ENCODE measurements at places on chromosomes 6 and 20. TPM values are rescaled to one million over a fixed set of nuclear protein-coding genes. Genes with fewer than 3 reads are reported as not detected.

DNA sequence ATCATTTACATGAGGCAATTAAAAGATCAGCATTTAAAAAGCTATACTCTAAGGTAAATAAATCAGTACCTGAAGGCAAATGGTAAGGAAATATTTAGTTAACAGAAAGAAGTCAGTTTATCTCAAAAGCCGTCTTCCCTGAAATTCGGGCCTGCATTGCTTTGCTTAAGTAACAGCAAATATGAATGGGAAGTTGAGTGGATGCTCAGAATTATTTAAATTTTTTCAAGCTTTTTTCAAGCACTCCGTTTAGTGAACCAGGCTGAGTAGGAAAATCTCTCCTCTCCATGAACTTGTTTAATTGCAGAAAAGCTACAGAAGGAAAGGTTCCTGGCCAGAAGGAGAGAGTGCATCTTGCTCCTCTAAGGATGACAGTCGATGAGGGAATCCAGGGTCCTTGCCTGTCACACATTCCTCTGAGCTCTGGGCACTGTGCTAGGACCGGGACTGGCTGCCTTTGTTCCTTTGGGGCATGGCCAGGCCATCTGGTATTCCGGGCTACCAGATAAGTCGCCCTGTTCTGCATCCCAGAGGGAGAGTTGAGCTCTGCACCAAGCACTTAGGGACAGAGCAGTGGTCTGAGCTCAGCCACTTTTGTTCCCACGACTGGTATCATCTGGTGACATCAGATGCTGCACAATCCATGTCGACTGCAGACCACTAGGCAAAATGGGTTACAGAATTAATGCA, 77.6 kb downstream of the RIN2 start:
- no peak for DNase-seq

DNA sequence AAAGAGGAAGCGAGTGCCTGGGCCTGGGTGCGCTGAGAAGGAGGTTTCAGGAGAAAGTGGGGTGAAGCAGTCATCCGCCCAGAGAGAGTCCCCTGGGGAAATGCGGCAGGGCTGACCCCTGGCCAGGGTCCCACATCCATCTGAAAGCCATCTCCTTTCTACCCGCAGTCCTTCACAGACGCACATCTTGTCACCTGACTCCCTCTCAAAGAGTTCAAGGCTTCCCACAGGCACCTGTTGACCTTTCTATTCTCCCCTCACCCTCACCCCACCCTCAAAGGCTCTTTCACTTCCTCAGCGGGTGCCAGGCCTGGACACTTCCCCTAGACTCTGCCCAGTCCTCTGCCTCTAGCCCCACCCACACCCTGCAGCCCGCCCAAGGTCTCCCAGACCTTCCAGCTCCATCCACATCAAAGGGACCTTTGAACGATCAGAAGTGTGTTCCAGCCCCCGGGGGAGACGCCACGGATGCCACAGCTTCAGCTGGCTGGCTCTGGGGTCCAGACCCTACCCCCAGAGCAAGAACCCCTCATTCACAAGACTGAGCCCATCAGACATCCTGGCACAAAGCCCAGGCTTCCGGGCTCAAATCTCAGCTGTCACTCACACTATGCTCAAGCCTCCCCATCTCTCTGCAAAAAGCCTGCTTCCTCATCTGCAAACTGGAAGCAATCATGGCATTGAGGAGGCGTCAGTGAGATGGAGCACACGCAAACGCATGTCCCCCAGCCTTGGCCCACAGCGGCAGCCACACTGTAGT, 2.1 kb downstream of the CTSZ start:
- DNase-seq = no peak

GRCh38 chr6:104473021-104473429, 386.7 kb downstream of the HACE1 start:
- DNase-seq = no peak

- no peak for DNase-seq
Measured at GRCh38 chr6:49463612-49463967, 420 bp downstream of the CENPQ start.

GRCh38 chr6:122033564-122034181, 365.8 kb upstream of the HSF2 start:
- peak; percentile 31 for DNase-seq

- DNase-seq = no peak
Measured at GRCh38 chr6:108526739-108527174, 34.0 kb upstream of the FOXO3 start.

The PCSK2 gene
- total RNA-seq = 1.5 TPM

The PSORS1C1 gene
- total RNA-seq = 0.48 TPM

The MAS1L gene
- 0.32 TPM for total RNA-seq

Data from urinary bladder (tissue), 4 donors.